ENCODE measurements at places on chromosomes 1 and 21.
A peak's percentile ranks its signal among the peaks of the same experiment; 100 is the strongest.

DNA sequence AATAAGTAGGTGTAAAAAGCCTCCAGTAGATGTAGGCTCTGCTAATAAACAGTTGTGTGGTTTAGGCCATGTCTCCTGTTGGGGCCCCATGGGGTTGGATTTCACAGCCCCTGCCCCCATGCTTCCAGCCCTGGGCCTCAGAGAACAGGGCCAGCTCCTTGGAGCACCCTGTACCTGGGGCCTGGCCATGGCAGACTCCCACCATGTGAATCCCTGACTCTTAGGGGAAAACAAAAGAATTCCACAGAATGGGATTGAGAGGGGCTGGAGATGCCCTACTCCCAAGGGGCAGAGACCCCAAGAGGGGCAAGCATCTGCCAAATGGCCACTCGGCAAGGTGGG is 11.5 kb downstream of the LRP8 start:
- DNase-seq: no peak

DNA sequence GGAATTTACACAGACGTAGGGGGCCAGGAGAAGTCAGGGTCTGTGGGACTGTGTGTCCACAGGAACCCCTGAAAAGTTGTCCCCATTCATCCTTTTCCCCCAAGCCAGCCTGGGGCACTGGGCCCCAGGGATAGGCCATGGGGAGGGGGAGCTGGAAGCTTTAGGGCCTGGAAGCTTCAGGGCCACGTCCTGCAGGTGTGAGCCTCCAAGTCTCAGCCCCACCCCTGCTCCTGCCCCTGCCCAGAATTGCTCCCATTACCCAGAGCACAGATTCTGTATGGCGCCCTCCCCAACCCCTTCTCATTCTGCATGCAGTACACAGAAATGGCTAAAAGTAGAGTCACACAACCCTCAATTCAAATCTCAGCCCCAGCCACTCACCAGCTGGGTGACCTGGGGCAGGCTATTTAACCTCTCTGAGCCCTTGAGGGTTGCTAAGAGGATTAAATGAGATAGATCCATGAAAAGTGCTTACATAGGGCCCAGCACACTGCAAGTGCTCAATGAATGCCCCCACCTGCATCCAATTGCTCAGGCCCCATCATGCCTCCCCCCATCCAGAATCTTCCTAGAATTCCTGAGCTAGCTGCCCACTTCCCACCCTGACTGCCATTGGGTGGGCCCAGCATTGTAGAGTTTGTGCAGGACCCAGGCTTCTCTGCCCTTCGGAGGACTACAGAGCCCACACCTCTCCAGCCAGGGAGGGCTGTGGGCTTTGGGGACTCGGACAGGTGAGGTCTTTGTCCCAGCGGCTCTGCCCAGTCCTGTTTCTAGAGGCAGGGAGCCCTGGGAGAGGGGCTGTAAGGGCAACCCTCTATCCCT is 6.5 kb downstream of the RAP1GAP start:
- no peak for DNase-seq

GRCh38 chr1:50604580-50604979 is 181.3 kb upstream of the DMRTA2 start:
- no peak for DNase-seq

DNA sequence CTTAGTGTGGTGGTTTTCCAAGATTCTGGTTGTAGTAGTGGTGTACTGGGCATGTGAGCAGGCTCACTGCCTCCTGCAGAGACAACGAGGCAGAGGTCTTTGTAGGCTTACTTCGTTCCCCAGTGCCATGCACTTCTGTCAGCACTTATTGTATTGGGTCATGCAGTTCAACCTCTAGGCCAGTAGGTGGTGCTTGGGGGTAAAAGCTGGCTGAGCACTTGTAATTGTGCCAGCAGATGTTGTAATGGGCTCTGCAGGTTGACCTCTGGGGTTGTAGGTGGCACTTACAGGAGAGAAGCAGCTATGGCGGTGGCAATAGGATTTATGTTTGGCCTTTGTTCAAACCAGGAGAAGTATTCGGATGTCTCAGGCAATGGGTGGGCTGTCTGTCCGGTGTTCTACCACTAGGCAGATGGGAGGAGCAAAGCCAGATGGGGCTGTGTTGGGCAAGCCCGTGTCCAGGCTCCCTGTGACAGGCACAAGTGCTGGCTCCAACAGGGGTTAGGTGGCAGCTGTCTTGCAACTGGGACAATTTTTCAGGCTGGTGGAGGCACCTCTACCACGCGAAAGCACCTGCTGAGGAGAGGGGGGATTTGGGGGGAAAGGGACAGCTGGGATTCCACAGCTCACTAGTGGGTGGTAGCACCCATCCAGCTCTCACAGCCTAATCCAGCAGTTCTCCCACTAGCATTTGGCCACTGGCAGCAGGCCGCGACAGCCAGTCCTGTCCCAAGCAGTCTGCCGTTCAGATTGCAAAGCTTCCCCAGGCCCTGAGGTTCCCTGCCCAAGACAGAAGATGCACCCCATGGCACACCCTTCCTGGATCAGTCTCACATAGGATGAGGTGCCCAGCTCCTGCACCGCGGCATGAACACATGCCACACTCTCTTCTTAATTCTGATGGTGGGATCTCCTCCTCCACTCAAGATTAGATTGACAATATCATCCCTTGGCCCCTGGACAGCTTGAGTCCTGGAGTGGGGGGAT is 274.5 kb downstream of the CTH start:
- peak; percentile 62 for DNase-seq

DNA sequence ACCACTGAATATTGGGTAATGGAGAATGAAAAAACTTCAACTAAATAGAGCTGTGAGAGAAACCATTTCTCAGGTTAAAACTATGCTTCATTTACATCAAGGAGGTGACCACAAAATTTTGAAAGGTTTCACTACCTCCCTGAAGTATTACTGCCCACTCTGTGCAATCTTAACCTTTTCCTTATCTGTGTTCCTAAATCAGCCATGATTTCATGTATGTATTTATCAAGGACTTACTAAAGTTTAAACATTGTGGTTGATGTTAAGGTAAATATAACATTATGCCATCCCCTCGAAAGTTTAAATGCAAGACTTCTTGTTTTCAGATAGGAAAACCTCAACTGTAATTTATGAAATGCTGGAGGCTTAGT is 84.4 kb downstream of the CLEC20A start:
- no peak for DNase-seq

DNA sequence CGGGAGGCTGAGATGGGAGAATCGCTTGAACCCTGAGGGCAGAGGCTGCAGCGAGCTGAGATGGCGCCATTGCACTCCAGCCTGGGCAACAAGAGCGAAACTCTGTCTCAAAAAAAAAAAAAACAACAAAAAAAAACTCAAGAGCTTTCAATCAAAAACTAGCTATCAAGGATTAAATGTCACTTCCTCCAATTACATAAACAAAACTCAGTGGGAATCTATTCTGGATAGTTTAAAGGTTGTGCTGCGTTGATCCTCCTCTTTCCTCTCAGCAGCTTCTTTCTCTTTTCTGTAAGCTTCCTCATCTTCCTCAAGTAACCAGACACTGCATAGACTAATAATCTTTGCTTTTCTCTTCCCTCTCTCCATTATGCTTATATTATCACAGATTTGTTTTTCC is 20.7 kb downstream of the EIF4G3 start:
- no peak for DNase-seq

DNA sequence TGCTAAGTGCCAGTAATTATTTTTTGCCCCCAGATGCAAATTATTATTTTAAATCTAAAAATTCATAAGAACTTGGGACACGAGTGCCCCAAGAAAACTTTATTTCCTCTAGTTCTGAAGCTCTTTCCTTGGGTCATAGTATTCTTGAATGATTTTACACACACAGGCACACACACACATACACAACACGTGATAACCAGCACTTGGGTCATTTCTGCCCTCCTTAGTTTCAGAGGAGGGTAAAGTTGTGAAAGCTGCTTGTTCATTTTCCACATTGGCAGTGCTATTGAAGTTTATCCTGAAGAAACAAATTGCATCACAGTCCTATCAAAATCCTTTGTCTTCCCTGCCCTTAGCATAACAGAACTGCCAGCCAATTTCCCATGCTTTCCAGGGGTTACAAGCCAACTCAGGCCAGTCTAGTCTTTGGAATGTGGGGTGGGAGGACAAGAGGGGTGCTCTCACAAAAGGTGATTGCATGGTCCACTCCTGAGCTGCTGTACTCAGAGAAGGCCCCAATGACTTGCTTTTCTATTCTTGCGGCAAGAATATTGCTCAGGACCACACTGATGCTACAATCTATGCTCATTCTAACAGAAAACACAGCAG is 98.5 kb upstream of the POGK start:
- no peak for DNase-seq

DNA sequence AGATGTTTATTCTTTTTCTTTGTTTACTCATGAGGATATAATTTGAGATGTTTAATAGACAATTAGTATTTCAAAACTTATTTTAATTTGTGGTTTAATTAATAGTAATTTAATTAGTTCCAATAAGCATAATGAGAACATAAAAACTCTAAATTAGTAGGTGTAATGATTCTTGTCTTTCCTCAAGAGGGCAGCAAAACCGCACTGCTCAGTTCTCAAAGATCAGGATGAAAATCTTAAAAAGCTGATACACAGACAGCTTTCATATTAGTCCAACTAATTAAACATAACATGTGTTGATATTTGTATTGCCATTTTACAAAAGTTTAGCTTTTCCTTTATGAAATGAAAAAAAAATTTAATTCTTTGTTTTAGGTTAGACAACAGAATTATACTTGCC is 106.7 kb upstream of the C21orf91 start:
- no peak for DNase-seq

- DNase-seq: no peak
Measured at GRCh38 chr1:3215198-3216014, 146.4 kb downstream of the PRDM16 start.

DNA sequence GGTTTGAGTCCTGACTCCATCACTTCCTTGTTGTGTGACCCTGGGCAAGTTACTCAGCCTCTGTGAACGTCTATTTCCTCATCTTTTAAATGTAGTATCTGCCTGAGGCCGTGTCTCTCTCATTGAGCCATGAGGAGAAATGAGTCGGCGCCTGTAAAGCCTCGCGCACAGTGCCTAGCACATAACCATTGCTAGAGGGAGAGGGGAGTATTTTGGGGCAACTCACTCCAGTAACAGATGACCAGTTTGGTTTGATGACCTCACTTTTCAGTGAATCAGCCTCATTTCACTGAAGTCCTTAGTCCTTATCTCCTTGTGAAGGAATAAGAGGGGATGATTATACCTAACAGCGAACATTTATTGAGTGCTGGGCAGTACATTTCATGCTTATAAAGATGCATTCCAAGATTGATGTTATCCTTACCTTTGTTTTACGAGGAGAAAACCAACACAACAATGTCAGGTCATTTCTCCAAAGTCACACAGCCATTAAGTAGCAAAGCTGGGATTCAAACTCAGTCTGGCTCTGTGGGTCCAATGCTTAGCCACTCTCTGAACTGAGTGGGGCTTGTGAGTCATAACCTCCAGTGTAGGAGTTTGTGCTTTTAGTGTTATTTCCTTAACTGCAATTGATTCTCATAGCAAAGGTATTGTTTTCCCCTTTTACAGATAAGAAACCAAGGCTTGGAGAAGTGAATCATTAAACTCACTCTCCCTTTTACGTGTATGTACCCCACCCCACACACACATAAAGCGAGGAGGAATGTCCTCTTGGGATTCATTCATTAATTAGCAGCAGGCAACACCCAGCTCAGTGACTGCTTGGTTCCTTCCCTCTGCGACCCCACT is 25.9 kb downstream of the KCNC4 start:
- no peak for DNase-seq

Measured in urothelium cell line (cell line).